ENCODE measurements at places on chromosomes 2 and 18.

DNA sequence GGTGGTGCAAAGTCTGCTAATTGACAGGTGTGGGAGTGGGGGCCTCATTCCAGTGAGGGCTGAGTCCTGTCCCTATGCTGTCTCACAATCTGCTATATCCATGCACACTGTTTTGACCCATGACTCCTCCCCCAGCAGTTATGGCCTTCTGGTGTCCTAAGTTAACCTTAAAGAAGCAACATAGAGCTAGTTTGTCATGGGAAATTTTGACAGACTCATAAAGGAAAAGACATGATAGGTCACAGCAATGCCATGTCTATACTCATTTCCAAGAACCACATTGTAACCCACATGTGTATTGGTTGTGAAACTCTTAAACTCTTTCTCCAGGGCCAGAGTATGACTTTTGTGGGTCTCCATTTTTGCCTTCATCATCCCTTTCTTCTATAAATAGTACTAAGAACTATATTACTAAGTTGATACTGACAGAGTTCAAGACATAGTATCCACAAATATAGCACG is 78.2 kb upstream of the SLC1A4 start:
- no peak for DNase-seq

- no peak for DNase-seq
Measured at GRCh38 chr2:206218796-206219499, 55.5 kb upstream of the ZDBF2 start.

- DNase-seq: peak; percentile 3
Measured at GRCh38 chr18:50527636-50528307, 32.1 kb upstream of the MAPK4 start.

- DNase-seq: peak; percentile 43
Measured at GRCh38 chr2:10561288-10562035, 113.3 kb upstream of the ODC1 start.

DNA sequence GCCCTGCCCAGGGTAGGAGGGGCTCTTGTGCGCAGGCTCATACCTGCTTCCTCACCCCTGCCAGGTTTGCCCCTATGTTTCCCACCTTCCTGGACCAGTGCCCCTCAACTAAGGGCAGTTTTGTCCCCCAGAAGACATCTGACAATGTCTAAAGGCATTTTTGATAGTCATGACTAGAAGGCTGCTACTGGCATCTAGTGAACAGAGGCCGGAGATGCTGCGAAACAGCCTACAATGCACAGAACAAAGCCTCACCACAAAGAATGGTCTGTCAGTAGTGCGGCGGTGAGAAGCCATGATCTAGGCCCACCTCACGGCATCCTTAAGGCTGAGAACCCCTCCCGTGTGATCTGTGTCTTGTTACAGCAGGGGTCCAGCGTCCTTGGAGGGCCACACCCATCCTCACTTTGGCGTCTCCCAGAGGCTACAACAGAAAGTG is 96.0 kb downstream of the TMEM17 start:
- DNase-seq: no peak

GRCh38 chr2:234401426-234401825 is 95.5 kb downstream of the ARL4C start:
- no peak for DNase-seq

DNA sequence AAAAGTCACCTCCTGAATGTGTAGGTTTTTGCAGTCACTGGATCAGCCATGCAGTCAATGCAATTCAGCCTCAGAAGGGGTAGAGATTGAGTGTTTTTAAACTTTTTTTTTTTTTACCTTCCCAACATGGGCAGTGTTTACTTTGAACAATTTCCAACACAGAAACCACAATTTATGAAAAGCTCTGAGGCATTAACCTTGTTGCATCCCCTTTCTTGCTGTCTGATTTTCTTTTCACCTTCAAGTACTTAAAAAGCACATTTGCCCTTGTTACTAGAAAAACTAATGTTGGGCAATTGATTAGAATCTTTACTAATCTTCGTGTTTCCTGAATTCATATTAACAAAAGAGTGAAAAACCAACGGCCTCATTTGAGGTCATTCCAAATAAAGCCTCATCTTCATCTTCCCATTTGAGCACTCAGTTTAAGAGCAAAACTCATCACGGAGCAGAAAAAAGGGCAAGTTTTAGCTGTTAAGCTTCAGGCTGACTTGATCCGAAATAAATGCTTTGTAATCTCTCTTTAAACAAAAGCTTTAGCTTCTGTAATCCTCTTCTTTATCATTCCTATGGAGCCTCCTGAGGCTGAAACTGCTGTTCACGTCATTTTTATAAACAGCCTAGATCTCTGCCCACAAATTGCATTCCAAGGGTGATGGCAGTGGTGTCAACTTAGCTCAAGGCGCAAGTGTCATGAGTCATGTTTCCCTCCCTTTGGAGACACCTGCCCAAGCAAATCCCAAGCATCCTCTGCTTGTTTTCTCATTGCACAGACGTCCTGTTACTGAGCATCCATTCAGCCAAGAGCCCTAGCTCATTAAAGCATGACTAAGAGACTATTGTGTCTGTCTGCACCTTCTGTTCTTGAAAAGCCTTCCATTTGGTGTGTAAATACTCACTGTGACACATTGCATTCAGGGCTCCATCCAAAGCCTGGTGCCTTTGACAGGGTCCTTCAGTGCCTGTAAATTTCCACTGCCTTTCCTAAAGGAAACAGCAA is 107.7 kb downstream of the HNMT start:
- DNase-seq: peak; percentile 48

- no peak for DNase-seq
Measured at GRCh38 chr18:39604836-39605235, 2039.2 kb upstream of the CELF4 start.

- no peak for DNase-seq
Measured at GRCh38 chr2:64524604-64525316, 632 bp downstream of the AFTPH start.

GRCh38 chr18:48727681-48728080 is 188.8 kb downstream of the CTIF start:
- DNase-seq: no peak

DNA sequence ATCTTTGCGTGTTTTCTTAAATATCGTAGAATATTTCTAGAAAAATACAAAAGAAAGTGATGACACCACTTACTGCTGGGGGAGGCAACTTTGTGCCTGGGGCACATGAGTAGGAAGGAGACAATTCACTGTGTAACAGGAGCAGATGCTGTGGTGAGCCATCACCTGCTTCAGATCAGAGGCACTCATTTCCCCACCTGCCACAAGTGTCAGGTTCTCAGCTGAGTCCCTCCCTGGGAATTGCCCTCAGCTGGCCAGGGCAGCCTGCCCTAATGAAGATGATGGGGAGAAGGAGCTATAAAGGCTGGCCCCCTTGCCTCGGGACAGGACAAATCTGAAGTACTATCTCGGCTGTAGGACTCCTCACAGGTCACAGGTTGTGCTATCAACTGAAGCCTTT is 322.8 kb downstream of the STK39 start:
- DNase-seq: no peak

- DNase-seq: peak; percentile 75
Measured at GRCh38 chr2:156340804-156341451, 8.4 kb upstream of the NR4A2 start.

GRCh38 chr2:84902526-84902925 is 2.9 kb upstream of the TMSB10 start:
- DNase-seq: no peak

- no peak for DNase-seq
Measured at GRCh38 chr2:181853696-181854095, 37.8 kb upstream of the ITPRID2 start.

DNA sequence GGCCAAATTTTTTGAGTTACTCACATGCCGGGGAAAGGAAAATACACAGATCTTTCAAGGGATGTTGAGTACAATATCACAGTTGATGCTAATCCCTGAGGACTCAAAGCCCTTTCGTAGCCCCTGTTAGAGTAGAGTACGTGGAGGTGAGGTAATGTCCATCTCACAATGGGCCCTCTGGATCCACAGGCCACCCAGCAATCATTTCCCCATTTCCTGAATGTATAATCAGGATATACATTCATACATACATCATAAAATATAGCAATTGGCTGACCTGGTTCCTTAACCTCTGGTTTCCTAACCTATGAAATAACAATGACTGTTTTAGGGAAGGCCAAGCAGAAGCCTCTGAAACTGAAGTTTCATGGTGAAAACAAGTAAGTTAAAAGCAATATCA is 10.2 kb upstream of the SP100 start:
- DNase-seq: no peak

- no peak for DNase-seq
Measured at GRCh38 chr2:136004965-136005364, 19.5 kb upstream of the DARS1 start.

DNA sequence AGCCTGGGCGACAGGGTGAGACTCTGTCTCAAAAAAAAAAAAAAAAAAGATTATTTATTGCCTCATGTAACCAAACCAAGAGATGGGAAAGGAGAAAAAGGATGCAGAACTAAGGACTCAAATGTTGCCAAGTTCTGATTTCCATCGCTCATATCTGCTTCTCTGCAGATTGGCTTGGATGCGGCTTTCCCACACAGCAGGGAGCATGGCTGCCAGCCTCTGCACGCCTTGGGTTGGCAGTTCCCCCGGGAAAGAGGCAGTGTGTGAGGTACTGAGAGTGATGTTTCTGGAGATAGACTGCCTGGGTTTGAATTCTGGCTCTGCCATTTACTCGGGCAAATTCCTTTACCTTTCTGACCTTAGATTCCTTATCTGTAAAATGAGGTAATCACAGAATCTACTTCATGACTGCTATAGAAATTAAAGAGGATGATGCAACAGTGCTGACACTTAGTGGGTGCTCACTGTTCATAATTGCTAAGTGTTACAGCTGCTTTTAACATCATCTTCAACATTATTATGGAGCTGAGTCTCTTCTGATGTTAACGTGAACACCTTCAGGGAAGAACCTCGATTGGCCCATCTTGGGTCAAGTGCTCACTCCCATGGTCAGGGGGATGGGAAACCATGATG is 68.8 kb downstream of the ACAA2 start:
- no peak for DNase-seq

GRCh38 chr2:109662889-109663288 is 48.7 kb downstream of the SOWAHC start:
- DNase-seq: no peak

- DNase-seq: peak; percentile 24
Measured at GRCh38 chr2:219627103-219628100, at the start of gene SLC4A3. SLC4A3 (plus strand) TSS chr2:219627630; CDS start chr2:219627993, 363 bp downstream.

GRCh38 chr2:135337071-135337470 is 193.9 kb downstream of the ZRANB3 start:
- no peak for DNase-seq

DNA sequence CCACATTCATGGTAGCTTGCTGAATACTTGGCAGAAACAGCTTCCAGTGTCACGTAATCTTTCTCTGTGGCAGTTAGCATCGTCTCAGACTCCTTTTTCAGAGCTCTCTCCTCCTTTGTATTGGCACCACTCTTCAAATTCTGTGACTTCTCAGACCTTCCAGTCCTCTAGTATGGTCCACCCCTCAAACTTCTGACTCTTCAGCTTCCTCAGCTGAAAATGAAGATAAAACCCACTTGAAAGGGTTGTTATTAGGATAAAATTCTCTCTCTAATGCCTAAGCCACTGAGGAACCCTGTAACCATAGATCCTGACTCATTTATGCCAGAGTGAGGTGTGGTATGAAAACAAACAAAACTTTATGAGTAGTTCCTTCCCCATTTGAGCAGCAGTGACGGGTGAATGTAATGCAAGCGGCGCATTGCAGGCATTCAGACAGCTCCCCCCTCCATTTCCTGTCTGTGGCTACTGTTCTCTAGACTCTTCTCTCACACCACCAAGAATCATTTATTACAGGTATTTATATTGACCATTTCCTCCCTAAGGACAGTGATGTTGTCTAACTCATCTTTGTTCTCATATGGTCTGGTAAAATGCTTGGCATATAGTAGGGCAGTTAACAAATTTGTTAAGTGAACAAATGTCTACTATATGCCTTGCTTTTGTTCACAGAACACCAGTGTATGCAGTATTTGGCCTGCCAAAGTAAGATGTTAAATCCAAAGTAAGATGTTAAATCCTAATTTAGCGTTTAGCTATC is 35.3 kb downstream of the GALNT1 start:
- DNase-seq: no peak

- DNase-seq: no peak
Measured at GRCh38 chr18:25678221-25678620, 326.3 kb upstream of the ZNF521 start.

GRCh38 chr2:214529021-214529420 is 118.2 kb downstream of the VWC2L start:
- DNase-seq: no peak

DNA sequence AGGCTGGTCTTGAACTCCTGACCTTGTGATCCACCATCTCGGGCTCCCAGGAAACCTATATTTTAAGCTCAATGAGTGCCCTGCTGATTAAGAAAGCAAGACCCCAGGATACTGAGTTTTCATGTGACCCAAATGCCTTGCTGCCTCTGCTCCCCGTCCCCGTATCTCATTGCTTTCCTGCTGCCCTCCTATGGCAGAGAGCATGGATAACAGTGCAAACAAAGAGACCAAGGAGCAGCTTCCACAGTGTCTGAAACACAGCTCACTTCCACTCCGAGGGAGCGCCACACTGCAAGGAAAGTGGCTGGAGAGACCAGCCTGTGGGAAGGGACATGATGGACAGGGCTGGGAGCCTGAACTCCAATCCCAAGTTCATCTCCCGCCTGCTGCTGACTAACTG is 246.8 kb downstream of the TMEM182 start:
- peak; percentile 51 for DNase-seq

DNA sequence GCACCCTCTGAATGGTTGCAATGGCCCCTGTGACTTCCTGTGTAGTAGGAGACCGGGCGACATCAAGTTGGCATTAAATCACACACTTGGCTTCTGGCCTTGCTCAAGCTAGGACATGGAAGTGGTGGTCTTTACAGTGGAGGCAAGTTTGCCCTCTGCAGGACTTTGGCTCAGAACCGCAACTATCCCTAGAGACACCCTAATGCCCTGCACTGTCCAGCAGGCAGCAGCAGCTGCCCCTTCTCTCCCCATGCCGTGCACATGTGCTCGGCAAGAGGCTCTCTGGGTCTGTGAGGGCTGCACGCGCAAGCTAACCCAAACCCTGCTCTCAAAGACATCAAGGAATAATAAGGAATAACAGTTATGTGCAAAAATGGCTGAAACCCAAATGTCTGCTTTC is 106.5 kb downstream of the COL6A3 start:
- no peak for DNase-seq

DNA sequence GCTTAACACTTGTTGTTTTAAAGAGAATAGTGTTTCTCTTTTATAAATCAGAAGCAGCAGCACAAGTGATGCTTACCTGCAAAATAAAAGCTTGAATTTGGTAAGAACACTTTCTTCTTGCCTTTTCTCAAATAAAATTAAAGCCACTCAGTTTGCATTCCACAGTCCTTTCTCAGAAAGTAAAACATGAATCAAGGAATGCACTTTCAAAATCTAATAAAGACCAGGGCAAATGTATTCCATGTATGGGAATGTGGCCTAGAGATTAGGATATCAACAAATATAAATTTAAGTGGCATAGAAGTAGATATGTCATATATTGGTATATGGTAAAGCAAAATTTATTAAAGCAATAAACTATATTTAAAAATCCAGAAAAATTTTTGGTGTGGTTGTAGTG is 352.8 kb downstream of the THSD7B start:
- DNase-seq: no peak

- no peak for DNase-seq
Measured at GRCh38 chr2:43846140-43846793, 7.5 kb downstream of the ABCG8 start.

GRCh38 chr2:222892321-222892720 is 31.5 kb downstream of the ACSL3 start:
- DNase-seq: no peak

Data from NCI-H1694 treated with DMSO at 0.1 percent for 48 hours (cell line).